D721Med (cell line): ENCODE measurements at places on chromosomes 3 and 15.
A peak's percentile ranks its signal among the peaks of the same experiment; 100 is the strongest.

DNA sequence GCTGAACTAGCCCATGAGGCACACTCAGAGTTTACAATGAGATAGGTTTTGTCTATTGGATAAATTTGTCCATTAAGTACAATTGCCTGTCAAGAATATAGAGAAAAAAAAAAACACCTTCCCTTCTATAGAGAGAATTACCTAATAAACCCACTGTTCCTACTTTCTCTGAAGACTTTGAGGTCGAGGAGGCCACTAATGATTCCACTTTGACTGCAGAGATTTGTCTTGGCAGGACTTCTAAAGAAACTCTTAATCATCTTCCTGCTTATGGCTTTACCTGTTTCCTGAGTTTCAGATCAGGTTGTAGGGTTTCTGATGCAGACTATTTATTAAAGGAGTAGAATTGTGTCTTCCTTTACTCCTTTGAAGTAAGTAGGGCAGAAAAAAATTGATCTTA is 342.4 kb upstream of the KCNMB2 start:
- DNase-seq, result no peak

GRCh38 chr3:187188931-187189330 is 8.4 kb upstream of the RTP1 start:
- DNase-seq, result no peak

DNA sequence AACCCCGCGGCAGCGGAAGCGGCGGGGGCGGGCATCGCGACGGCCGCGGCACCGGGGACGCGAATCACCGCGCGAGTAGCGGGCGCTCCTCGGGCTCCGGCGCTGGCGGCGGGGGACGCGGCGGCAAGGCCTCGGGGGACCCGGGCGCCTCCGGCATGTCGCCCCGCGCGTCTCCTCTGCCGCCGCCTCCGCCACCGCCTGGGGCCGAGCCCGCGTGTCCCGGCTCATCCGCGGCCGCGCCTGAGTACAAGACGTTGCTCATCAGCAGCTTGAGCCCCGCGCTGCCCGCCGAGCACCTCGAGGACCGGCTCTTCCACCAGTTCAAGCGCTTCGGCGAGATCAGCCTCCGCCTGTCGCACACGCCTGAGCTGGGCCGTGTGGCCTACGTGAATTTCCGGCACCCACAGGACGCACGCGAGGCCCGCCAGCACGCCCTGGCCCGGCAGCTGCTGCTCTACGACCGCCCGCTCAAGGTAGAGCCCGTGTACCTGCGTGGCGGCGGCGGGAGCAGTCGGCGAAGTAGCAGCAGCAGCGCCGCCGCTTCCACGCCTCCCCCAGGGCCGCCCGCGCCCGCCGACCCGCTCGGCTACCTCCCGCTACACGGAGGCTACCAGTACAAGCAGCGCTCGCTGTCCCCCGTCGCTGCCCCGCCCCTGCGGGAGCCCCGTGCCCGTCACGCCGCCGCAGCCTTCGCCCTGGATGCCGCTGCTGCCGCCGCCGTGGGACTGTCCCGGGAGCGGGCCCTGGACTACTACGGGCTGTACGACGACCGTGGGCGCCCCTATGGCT is 675 bp downstream of the RBM15B start:
- no peak for DNase-seq

GRCh38 chr3:46693892-46694226 is 380 bp upstream of the ALS2CL start:
- DNase-seq, result no peak

GRCh38 chr15:65916664-65917406 is 47.5 kb downstream of the RAB11A start:
- peak; percentile 68 for DNase-seq

- DNase-seq, result no peak
These were observed 30.0 kb downstream of the MASP1 start for GRCh38 chr3:187261541-187261969.

- no peak for DNase-seq
These were observed 229.8 kb downstream of the NFKBIZ start for GRCh38 chr3:102078854-102079808.

GRCh38 chr15:67380921-67381320 is 126.3 kb downstream of the IQCH start:
- no peak for DNase-seq

GRCh38 chr15:41194444-41194843 is 36.1 kb downstream of the EXD1 start:
- DNase-seq, result no peak

DNA sequence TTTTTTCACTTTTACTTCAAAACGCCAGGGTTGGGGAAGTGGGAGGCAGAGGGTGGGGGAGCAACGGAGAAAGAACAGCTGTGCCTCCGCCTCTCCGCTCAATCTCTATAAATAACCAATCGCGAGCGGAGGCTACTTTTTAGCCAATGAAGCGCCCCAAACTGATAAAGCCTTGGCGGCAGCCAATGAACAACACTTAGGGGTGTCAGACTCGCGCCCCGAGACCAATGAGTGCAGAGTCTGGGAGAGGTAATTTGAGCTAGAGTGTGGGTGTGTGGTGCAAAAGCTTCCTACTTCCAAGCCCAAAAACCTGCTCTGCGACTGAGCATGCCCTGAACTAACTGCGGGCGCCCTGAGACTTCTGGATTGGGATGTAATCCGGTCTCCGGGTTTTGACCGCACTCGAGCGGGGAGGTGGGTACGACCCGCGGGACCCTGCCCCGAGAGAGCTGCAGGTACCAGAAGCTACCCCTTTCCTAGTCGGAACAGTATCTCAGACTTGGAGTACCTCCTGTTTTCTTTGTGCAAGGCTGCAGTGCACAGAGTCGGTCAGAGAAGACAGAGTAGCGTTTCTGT is 800 bp upstream of the RAP2B start:
- DNase-seq, result peak; percentile 72

DNA sequence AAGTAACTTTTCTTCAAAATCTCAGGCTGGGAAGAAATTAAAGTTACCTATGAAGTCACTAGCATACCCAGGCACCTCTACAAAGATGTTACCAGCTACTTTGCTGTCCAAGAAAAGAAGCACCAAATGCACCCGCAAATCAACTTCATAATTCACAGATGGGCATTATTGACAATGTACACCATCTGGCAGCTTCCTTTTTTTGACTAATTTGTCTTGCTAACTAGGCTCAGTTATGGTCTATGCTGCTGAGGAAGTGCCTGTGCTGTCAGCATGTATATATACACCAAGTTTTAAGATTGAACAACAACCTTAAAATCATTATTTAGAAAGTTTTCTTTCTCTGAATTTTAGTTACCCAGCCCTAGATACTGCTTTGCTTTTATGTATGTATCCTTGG is 93.8 kb downstream of the NSUN3 start:
- DNase-seq, result no peak

DNA sequence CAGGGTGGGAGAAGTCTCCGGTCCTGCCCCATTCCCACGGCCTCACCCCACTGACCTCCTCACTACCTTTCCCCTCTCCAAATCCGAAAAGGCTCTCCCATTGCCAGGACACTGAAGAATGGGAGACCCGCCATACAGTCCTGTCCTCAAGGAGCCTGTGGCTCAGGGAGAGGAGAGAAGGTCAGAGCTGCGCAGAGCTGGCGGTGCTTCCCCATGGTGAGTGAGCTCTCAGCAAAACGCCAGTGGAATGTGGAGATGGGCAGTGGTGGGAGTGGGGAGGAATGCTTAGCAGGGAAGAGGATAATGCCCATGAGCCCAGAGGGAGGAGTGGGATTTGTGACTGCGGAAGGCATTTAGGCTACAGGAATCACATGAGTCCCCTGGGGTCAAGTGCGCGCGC is 20.1 kb downstream of the FAM43A start:
- DNase-seq, result no peak

DNA sequence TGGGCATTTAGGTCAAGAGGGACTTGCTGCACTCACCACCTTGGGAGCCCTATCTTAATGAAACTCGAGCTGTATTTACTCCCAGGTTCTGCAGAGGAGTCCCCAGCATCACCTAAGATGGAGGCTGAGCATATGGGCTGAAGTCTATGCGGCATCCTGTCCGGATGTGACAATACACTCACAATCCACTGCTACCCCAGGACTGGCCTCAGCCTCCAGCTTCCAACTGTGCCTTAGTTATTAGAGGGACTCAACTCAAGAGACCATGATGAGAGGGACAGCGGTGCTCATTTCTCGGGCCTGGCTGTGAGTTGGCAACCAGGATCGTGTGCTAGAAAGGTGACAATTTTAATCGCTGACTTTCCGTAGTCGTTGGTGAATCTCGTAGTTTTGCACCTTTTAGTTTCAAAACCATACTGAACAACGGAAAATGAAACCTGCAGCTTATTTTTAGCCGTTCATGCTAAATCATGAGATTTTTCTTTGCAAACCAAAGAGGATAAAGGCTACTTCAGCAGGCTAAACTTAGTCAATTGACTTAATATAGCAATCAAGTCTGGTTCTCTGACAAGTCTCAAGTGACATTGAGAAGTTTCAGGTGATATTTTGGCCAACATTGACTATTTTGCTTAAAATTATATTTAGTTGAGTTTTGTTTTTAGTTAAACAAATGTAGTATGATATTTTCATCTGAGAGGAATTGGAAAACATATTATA is 11.1 kb downstream of the ZBTB38 start:
- no peak for DNase-seq

GRCh38 chr15:91228890-91229289 is 128.8 kb downstream of the SV2B start:
- DNase-seq, result no peak

GRCh38 chr3:147312786-147313280 is 93.5 kb downstream of the ZIC4 start:
- no peak for DNase-seq

DNA sequence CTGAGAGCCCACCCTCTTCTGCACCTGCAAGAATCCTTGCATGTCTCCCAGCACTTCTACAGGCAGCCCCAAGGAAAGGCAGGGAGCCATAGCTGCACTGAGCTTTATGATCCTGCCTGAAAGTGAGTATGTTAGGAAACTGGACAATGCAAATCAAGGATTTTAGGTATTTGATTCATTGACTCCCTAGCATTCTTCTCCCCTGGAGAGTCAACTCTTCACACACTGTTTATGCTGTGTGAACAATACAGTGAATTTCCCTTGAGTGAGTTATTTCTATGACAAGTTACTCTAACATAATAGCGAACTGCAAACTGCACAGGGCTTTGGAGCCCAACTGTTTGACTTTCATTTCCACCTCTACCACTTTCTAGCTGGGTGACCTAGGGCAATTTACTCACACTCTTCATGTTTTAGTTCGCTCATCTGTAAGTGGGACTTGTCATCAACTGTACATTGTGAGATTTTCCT is 96.0 kb upstream of the PHLDB2 start:
- DNase-seq, result no peak

GRCh38 chr3:88589138-88589537 is 439.4 kb downstream of the C3orf38 start:
- DNase-seq, result no peak

GRCh38 chr3:167750272-167750971 is 14.9 kb downstream of the SERPINI1 start:
- no peak for DNase-seq

GRCh38 chr15:63402498-63403253 is 21.0 kb upstream of the CA12 start:
- DNase-seq, result no peak

DNA sequence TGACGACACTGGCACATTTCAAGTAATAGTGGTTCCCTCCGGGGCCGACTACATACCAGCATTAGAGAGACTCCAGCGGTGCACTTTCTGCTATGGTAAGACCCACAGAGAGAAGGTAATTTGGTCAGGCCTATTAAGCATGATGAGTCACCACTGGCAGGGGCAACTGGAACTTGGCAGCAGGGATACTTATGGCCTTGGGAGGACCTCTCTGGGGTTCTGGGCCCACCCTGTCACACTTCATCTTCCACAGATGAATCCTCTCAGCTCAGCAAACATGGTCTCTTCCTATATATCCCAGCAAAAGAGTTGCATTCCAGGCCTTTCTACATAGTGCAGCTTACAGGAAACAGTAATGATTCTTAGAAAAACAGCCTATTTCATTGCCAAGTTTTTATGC is 88.0 kb downstream of the PIK3R4 start:
- DNase-seq, result no peak

- no peak for DNase-seq
These were observed 223.8 kb upstream of the LYSMD4 start for GRCh38 chr15:99956820-99957641.

GRCh38 chr15:54206586-54207321 is 228.5 kb downstream of the UNC13C start:
- DNase-seq, result no peak

GRCh38 chr15:80176443-80176842 is 23.6 kb downstream of the FAH start:
- DNase-seq, result no peak

- DNase-seq, result no peak
These were observed 5.0 kb downstream of the SLC28A1 start for GRCh38 chr15:84889313-84889990.

GRCh38 chr3:56366641-56367162 is 101.6 kb downstream of the ERC2 start:
- DNase-seq, result peak; percentile 22

DNA sequence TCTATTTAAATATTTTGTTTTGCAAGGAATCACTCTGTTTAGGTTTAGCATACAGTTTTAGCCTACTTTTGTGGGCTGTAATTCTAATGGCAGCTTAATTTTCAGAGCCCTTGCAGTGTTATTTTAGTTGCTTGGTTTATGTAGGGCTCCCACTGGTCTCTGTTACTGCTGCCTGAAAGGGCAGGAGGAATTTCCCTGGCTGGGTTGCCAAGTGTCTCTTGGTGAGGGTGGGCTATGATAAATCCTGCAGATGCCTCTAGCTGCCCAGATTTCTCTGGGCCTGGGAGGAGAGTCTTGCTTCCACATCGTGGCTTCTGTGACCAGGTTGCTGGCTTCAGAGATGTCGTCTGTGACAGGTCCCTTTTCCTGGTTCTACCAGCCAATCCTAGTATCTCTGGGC is 36.2 kb downstream of the ILDR1 start:
- DNase-seq, result no peak

DNA sequence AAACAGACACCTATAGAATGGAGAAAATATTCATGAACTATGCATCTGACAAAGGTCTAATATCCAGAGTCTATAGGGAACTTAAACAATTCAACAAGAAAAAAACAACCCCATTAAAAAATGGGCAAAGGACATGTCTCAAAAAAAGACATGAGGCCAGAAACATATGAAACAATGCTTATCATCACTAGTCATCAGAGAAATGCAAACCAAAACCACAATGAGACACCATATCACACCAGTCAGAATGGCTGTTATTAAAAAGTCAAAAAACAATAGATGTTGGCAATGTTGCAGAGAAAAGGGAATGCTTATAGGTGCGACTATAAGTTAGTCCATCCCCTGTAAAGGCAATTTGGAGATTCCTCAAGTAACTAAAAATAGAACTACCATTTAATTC is 11.4 kb upstream of the HDGFL3 start:
- no peak for DNase-seq

- no peak for DNase-seq
These were observed 86.2 kb downstream of the ASB7 start for GRCh38 chr15:100688549-100689120.

DNA sequence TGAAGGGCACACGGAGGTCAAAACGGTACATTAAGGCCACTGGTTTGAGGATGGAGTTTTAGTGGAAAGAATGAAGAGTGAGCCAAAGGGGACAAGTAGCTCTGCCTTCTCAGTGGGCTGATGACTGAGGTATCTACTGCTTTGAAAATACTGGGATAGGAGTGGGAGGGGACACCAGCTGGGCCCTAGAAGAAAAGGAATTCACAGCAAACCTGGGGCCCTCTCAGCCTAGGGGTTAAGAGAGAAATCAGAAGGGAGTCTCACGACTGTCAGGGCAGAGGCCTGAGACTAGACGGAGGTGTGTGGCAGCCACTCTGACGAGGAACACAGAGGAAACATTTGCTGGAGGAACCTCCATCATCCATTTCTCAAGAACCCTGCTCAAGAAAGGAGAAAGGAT is 75.1 kb downstream of the TNIK start:
- DNase-seq, result no peak
